AG20443 (cell line): ENCODE measurements at places on chromosomes 2 and 18.
A peak's percentile ranks its signal among the peaks of the same experiment; 100 is the strongest.

DNA sequence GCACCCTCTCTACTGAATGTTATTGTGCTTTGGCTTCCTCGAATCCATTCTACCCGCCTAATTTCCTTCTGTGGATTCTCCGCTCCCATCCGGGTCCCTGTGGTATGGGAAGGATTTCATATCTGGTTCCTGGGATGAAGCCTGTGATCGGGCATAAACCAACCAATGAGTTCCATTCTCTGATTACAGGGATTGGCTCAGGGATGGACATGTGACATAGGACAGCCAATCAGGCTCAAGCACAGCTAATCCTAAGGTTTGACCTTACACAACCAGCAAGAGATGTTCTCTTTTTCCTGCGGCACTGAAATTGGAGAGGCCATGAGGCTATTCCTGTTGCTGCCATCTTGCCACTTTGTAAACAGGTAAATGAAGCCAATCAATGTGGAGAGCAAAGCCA lies 168.1 kb upstream of the SMAD2 start:
- no peak for DNase-seq

GRCh38 chr18:50231621-50232020 lies 34.7 kb downstream of the CFAP53 start:
- no peak for DNase-seq

- DNase-seq, result no peak
Measured at GRCh38 chr2:145927131-145927950, 1407.4 kb upstream of the ZEB2 start.

DNA sequence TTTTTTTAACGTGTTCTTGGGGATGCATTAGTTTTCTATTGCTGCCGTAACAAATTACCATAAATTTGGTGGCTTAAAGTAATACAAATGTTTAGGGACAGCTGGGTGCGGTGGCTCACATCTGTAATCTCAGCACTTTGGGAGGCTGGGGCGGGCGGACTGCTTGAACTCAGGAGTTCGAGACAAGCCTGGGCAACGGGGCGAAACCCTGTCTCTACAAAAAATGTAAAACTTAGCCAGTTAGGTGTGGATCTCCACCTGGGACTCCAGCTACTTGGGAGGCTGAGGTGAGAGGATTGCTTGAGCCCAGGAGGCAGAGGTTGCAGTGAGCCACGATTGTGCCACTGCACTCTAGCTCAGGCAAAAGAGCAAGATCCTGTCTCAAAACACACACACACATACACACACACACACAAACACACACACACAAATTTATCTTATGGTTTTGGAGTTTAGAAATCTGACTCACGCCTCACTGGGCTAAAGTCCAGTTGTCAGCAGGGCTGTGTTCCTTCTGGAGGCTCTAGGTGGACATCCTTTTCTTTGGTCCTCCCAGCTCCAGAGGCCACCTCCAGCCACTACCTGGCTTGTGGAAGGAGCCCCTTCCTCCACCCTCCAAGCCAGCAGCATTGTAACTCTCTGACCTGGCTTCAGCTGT lies 76.1 kb downstream of the SEPTIN10 start:
- no peak for DNase-seq

- peak; percentile 50 for DNase-seq
Measured at GRCh38 chr2:216548901-216549331, 50.3 kb downstream of the RPL37A start.
